GM12892 (cell line): ENCODE measurements at places on chromosomes 12 and 14.

GRCh38 chr14:94028450-94028826 lies 2.3 kb downstream of the OTUB2 start:
- DNase-seq = no peak

DNA sequence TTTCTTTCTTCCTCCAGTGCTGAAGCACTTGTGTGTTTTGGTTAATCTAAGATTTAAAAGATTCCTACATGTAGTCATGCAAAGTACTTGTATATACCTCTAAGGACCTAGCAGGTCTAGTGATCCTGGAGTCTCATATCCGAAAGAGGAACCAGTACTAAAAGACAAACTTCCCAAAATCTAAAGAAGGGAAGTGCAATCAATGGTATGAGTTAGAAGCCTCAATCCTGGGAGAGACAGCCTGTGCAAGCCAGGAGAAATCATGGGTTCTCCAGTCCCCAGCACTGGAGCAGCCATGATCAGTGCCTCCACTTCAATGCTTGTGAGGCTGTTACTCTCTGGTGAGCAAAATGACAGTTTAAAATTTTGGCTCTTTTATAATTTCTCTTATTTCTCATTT lies 277.4 kb downstream of the DAD1 start:
- DNase-seq = no peak

DNA sequence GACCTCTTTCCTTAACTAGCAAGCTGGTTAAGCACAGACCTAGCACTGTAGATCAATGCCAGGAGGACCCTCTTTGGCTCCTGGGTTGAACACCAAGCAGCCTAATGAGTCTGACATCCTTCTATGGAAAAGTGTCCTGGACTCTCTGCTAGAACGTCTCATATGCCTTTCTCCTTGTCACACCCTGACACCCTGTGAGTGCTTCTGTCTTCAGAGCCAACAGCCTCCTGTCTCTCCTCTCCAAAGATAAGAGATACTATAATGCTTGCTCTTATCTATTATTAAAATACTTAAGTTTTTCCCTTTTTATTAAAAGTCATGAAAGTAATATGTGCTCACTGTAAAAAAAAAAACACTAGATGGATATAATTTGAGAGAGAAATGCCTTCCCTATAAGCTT lies 222.7 kb downstream of the FOXN3 start:
- no peak for DNase-seq

- no peak for DNase-seq
Observed at GRCh38 chr12:124758266-124759220, 105.1 kb downstream of the SCARB1 start.

- no peak for DNase-seq
Observed at GRCh38 chr12:71478270-71478669, 38.7 kb downstream of the LGR5 start.

DNA sequence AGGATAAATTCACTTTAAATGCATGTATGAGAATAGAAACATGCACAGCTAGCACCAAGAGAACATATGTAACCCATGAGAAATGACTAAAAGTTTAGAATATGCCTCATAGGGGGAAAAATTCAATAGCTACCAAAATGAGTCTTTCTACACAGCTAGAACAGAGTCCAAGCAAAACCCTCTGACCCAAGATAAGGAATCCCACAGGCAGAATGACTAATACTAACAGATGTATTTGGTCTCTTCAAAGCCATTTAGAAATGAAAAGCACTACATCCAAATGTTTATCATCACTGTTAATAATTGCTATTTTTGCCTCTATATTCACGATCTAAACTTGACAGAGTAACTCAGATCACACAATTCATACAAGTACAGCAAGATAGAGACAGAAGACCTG lies 44.0 kb downstream of the KICS2 start:
- DNase-seq = no peak

GRCh38 chr12:4958697-4959375 lies 49.1 kb downstream of the KCNA1 start:
- no peak for DNase-seq

DNA sequence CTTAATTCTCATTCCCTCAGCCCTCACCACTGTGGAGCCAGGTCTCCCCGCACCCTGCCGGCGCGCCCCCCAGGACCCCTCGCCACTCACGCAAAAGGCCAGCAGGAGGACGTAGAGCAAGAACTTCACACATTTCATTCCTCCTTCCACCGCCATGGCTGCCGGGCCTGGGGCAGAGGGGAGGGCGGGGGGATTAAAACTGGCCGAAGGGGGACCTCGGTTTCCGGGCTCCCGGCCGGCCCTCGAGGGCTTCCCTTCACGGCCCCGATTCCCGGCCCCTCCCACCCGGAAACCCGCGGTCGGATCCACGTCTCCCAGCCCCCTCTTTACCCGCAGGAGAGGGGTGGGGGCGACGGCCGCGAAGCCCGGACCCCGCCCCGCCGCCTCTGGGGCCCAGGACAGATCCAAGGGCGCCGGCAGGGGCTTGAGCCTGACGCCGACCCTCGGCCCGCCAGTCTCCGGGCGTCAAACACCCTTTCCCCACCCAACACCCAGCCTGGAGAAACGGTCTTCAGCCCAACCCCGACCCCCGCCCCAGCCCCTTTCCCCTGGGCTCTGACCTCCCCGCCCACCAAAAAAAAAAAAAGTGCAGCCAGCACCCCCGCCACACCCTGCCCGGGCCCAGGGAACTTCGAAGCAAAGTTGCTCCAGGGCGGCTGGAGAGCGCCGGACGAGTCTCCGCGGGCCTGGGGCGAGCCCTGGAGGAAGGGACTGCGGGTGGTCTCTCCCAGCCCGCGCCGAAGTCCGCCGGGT lies 447 bp downstream of the CD63 start:
- DNase-seq = no peak

GRCh38 chr14:55438066-55438683 lies 2.2 kb downstream of the TBPL2 start:
- no peak for DNase-seq

- peak; percentile 61 for DNase-seq
Observed at GRCh38 chr14:54565785-54566409, 1.0 kb upstream of the SAMD4A start.

GRCh38 chr14:91867316-91867988 lies at the start of gene TC2N:
TSS of gene TC2N (minus strand) at chr14:91867536. CDS start at chr14:91813769, 53,767 bp downstream.
- DNase-seq = no peak

DNA sequence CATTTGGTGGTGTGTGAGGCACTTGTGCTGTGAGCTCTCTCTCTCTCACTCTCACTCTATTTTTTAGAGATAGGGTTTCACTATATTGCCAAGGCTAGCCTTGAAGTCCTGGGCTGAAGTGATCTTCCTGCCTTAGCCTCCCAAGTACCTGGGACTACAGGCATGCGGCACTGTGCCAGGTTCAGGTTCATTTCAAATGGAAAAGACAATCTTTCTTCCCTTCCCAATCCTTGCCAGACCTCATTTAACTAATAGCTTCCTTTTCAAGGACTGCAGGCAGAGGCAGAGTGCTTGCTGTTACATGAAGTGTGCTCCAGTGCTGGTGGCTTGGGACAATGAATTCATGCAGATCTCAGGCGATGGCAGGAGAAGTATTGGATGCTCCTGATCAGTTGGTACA lies 73.2 kb upstream of the BICD1 start:
- DNase-seq = no peak

GRCh38 chr12:108135627-108136026 lies 6.5 kb downstream of the WSCD2 start:
- no peak for DNase-seq

DNA sequence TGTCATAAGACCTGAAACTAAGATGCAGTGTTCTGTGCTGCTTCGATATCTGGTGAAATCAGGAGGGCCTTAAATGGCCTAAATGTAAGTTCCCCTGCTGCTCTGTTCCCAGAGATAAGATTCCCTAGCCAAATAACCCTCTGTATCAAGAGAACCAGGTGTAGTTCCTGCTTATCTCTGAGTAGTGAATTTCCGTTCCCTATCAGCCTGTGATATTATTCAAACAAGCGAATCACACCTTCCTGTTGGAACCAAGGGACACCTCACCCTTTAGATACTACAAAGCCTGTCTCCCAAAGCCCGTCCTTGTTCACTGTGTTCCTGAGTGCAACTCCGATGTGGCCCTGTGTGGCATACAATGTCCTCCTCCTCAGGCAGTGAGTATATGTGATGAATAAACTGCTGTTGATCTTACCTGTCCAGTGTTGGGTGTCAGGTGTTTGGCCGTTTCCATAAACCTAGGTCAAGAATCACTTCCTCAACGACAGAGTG lies 52.2 kb upstream of the COCH start:
- DNase-seq = no peak

- DNase-seq = no peak
Observed at GRCh38 chr12:52262286-52262685, 12.2 kb upstream of the KRT86 start.

DNA sequence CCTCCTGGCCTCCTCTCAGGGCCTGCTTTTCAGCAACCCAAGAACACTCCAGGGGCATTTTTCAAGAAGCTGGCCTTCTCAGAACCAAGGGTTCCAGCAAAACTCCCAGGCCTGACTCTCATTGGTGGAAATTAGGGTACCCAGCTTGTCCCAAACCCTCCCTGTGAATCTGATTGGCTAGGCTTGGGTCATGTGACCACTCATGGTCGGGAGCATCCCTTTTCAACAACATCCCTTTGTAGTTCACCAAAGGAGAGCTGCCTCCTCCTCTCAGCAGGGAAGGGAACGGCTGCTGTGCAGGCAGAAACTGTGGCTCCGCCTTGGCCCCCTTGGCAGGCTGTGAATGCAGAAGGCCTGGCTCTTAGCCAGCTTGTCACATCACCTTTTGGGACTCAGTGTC lies 94.5 kb downstream of the AACS start:
- DNase-seq = no peak

GRCh38 chr12:28759333-28759732 lies 389.7 kb upstream of the FAR2 start:
- no peak for DNase-seq

- no peak for DNase-seq
Observed at GRCh38 chr12:77645966-77646598, 184.6 kb upstream of the NAV3 start.
